ENCODE measurements at places on chromosomes 3 and 15.

GRCh38 chr15:91308199-91308598 is 208.1 kb downstream of the SV2B start:
- no peak for DNase-seq

DNA sequence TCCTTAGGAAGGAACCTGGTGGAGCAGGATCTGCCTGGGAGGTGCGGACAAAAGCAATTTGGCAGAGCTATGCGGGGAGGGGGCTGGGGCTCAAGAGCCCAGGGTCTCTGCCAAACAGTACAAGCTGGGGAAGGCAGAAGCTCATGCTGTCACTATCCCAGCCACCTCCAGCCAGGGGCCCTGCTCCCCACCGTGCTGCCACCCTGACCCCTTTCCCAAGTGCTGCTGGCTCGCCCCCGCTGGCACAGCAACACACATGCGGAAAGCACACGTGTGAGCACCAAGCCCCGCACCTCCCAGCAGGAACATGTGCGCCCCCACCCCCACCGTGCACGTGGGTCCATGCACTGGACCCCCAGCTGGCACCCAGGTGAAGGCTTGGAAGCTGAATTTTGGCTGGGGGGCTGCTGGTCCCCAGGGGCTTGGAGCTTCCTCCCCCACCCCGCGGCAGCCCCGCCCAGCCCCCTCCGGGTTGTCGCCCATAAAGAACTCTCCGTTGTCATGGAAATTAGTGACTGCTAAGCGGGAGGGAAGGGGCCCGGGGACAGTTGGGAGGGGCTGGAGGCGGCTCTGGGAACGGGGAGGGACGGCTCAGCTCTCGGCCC is 742 bp downstream of the CAMKV start:
- no peak for DNase-seq

GRCh38 chr15:48538941-48539340 is 106.6 kb downstream of the FBN1 start:
- no peak for DNase-seq

GRCh38 chr15:25971053-25971452 is 107.9 kb upstream of the ATP10A start:
- no peak for DNase-seq

DNA sequence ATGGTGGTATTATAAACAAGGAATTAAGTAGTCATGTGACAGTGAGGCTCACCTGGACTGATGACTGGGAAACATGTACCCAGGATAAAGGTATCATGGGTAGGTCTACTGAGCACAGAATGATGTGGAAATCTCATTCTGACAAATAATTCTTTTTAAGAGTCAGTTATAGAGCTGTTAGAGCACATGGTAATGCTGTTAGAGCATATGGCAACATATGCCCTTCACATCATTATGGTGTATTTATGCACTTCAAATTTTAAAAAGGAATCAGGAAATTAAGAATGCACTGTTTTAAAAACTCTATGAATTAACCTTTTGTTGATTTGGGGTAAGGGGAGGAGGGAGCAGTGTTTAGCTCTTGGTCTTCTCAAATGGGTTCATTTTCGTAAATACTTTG is 1.7 kb downstream of the SLC6A20 start:
- no peak for DNase-seq

GRCh38 chr15:32679298-32679690 is 37.8 kb downstream of the SCG5 start:
- DNase-seq, result no peak

DNA sequence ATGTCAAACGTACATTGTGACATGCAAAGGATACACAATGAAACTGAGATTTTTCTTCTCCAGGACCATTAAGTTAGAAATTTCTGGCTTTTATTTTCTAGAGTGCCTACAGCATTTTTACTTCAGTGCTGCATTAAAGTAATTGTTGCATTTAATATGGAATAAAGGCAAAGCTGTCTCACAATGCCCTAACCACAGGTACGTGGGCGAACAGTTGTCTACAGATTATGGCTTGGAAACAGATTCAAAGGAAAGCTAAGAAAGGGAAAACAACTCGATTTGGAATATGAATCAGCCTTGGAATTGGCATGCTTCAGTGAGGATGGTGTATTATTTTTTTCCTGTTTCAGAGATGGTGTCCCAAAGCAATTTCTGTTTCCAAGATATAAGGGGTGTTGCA is 79.1 kb upstream of the TUSC7 start:
- DNase-seq, result no peak

GRCh38 chr15:50278496-50278895 is 13.0 kb upstream of the HDC start:
- DNase-seq, result no peak

GRCh38 chr3:69698728-69699127 is 40.5 kb upstream of the MITF start:
- no peak for DNase-seq

DNA sequence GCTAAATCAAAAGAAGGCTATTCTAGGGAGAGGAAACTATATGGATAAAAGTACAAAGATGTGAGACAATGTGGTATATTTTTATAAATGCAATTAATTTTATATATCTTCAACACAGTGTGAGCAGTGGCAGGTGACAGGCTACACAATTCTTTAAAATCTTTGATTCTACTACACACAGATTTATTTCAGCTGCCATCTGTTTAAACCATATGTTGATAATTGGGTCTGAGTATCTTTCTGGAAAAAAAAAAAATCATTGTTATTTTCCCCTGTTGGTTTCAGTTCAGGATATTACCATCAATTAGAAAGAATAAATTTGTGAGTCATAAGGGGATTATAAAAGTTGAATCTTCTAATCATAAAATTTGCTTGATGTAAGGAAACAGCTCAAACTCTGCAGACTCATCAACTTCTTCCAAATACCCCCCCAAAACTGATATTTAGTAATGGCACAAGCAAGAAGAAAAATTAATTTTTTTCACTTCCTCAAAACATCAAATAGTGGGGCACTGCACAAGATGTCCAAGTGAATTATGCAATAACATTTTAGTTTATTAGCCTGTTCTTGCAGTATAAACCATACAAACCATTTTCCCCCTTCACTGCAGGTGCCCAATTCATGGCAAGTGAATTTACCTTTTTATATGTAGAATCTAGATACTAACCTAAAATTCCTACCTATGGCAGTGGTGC is 12.0 kb downstream of the PIERCE2 start:
- DNase-seq, result no peak

DNA sequence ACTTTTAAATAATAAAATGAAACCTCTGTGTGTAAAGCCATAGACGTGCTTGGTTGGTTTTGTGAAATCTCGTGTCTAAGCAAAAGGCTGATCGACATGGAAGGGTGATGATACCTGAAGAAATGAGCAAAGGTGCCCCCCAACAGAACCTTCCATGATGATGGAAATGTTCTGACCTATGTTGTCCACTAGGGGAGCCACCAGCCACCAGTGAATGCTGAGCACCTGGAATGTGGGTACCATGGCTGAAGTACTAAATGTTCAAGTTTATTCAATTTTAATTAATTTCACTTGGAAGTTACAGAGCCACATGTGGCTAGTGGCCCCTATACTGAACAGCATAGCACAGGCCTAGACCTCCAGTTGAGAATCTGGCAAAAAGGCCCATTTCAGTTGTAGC is 158.8 kb downstream of the POLR2M start:
- no peak for DNase-seq

DNA sequence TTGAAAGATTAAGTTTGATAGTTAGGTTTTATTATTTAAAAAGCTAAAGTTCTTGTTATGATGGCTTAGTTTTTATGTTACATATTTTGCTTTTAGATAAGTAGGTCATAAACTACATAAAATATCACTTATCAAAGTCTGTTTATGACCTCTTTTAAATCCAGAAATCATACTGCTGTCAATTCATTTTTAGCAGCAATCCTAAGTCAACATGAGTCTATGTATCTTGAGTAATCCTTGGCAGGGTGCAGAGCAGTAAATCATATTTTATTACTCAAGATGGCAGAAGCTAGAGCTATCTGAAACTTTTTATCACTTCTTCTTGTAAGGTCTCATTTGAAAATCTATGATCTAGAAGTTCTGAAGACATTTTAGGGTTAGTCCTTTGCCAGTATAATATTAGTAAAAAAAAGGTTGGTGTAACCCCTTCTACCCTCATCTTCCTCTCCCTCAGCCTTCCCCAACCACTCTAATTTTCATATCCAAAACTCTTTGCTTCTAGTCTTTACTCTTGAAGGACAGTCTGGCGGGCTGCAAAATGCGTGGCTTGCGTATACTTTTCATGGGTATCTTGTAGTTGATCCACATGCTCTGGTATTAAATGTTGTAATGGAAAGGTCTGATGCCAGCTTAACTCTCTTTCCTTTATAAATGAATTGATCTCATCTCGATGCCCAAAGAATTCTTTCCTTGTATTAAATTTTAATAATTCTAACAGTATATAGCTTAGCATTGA is 134.0 kb upstream of the THRB start:
- no peak for DNase-seq

Measured in CD4-positive, alpha-beta T cell treated with Interleukin-15 for 1 hour (primary cell).